CD4-positive, alpha-beta T cell treated with Interferon alpha-2 for 1 hour (primary cell): ENCODE measurements at places on chromosomes 7 and 10.

GRCh38 chr10:38025283-38025682 is 14.8 kb downstream of the ZNF33A start:
- DNase-seq = no peak

- no peak for DNase-seq
Measured at GRCh38 chr7:102721-103120, 89.7 kb upstream of the FAM20C start.

DNA sequence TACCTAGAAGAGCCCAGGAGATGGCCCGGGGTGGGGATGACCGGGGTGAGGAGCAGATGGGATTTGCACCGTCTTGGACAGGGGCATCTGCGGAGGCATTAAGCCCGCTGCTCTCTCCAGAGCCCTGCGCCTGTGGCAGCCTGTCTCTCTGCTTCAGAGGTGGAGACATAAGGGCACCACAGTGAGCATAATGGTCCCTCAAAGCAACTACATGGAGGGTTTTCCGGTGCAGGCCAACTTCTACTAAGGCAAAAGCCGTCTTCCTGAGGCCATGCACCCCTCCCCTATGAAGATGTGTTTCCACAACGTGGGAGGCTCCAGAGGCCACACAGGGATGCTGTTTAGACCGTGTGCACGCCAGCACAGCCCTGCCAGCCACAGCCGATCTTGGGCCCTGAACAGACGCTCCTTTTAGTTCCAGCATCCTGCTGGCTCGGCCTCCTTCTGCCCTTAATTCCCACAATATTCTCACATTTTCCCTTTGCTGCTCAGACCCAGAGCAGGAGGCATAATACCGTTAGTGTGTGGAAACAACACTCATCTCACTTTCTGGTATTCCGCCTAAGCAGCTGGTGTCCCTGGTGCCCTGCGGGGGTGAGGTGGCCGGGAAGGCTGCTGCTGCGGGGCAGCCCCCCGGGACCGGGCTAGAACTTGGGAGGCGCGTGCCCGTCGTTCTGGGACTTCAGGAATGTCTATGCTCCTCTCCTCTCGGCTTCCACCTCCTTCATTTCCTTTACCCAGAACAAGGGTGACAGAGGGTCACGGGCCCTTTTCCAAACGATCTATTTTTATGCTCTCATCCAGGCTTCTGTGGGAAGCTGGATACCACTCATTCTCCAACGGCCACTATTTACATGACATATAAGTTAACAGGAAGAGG is 266.9 kb downstream of the TNS3 start:
- DNase-seq = no peak

- peak; percentile 29 for DNase-seq
Measured at GRCh38 chr7:73828107-73828803, 2.5 kb upstream of the CLDN4 start.

GRCh38 chr7:114689406-114689805 is 232.5 kb upstream of the MDFIC start:
- no peak for DNase-seq

DNA sequence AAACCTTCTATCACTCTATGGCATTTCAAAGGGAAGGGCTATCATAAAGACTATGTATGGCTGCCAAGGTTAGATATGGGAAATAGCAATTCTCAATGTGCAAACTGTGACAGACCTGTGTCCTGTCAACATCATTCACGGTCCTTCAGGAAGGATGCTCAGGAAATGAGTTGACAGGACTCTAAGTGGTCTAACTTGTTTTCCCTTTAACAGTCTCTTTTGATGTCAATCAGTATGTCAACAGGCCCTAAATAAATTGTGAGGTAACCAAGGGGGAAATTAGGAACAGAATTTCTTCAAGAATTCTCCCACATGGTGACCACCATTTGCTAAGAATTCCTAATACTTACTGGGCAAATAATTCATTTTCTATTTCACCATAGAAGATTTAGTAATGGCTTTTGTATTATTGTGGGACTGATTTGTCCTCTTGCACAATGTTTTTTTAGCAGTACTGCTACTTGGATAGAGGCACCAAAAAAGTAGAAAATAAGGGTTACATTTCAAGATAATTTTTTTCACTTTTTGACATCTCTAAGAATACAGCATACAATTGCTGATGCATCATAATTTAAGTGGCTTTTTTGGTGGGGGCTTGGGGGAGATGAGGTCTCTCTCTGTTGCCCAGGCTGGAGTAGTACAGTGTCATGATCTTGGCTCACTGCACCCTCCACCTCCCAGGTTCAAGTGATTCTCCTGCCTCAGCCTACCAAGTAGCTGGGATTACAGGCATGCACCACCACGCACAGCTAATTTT is 275.8 kb downstream of the CACNA2D1 start:
- no peak for DNase-seq

- DNase-seq = no peak
Measured at GRCh38 chr10:74439213-74439612, 288.2 kb downstream of the ADK start.
